Activated naive CD8-positive, alpha-beta T cell treated with anti-CD3 and anti-CD28 coated beads, Interleukin-2, amount 10 ng/mL, durations not matched to agents 7 days and 5 days (primary cell): ENCODE measurements at places on chromosomes 6 and 20.

- DNase-seq, result no peak
- peaks cover 55% of the 10 kb centered on the region for H3K27me3 ChIP-seq
- H3K4me3 ChIP-seq, result peak overlapping the region; percentile 2
- no peaks in the 10 kb centered on the region for H3K36me3 ChIP-seq
- H3K27ac ChIP-seq, result no peak overlapping the region
These were observed 448 bp upstream of the RIN2 start for GRCh38 chr20:19757487-19758132.

DNA sequence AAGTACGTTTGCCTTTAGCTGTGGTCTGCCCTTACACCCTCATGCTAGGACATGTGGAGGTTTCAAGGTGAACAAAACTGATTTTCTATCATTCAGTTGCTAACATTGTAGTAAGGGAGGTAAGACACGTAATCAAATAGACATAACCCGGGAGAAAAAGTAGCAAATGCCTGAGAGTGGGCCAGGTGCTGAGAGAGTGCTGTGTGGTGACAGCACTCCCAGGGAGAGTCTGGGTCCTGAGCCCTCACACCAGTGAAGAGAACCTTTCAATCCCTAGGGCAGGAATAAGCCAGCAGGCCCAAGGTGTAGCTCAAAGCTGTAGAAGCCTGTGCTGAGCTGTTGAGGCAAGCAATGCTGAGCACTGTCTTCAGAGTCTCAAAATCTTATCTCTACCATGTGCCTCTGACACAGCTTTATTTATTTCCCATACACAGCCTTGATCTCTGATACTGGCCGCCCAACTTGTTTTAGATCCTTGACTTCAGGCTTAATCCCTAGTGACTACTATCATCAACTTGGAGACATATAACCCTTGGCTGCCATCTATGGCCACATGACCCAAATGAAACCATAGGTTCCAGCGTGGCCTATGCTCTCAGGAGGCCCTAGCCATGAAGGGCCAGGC is 55.2 kb downstream of the TPD52L1 start:
- H3K4me1 ChIP-seq, result no peaks in the 10 kb centered on the region
- H3K27me3 ChIP-seq, result peaks cover under 1% of the 10 kb centered on the region
- no peaks in the 10 kb centered on the region for H3K36me3 ChIP-seq
- H3K27ac ChIP-seq, result no peak overlapping the region

GRCh38 chr6:52536424-52536916 is 40.4 kb downstream of the TRAM2 start:
- H3K4me1 ChIP-seq, result peaks cover 37% of the 10 kb centered on the region
- H3K36me3 ChIP-seq, result no peaks in the 10 kb centered on the region
- peaks cover 38% of the 10 kb centered on the region for H3K27me3 ChIP-seq

DNA sequence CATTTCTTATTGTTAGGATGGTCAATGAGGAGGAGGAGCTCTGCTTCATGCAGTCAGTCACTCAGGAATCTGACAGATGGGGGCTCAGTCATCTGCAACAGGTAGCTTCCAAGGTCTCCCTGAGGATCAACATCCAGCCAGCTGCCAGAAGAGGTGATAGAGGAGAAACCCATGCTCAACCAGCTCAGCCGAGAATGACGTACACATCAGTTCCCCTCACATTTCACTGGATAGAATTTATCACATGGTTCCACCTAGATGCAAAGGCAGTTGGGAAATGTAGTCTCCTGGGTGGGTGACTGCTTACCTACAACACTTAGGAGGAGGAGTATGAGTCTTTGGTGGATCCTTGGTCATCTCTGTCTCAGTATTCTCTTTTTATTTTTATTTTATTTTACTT is 144.5 kb downstream of the CEBPB start:
- peaks cover 26% of the 10 kb centered on the region for H3K27me3 ChIP-seq
- H3K36me3 ChIP-seq, result no peaks in the 10 kb centered on the region
- no peak overlapping the region for H3K27ac ChIP-seq
- peaks cover 48% of the 10 kb centered on the region for H3K4me1 ChIP-seq
- peak overlapping the region; percentile 42 for H3K4me3 ChIP-seq

DNA sequence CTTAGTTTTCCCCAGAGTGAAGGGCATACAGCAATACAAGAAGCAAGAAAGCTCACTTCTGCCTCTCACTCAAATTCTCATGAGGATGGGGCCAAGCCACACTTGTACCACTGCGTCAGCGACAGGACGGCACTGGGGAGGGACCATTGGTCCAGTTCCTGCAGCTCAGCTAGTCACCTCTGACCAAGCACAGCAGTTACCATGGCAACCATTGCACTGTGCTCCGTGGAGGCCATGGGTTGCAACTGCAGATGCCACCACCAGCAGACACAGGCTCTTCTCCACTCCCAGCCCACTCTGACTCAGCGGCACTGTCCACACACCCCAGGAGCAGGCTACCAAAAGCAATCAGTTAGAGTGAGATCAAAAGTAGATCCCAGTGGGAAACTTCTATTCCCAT is 441.1 kb upstream of the ARID1B start:
- no peaks in the 10 kb centered on the region for H3K4me1 ChIP-seq
- H3K27ac ChIP-seq, result no peak overlapping the region
- H3K4me3 ChIP-seq, result no peak overlapping the region
- no peak for DNase-seq
- peaks cover 2% of the 10 kb centered on the region for H3K36me3 ChIP-seq

- no peak for DNase-seq
- H3K4me1 ChIP-seq, result no peaks in the 10 kb centered on the region
- no peak overlapping the region for H3K4me3 ChIP-seq
- H3K27ac ChIP-seq, result no peak overlapping the region
- H3K36me3 ChIP-seq, result no peaks in the 10 kb centered on the region
- no peaks in the 10 kb centered on the region for H3K27me3 ChIP-seq
These were observed 91.2 kb downstream of the PLCB1 start for GRCh38 chr20:8223091-8223870.

- no peaks in the 10 kb centered on the region for H3K4me1 ChIP-seq
- no peak overlapping the region for H3K4me3 ChIP-seq
- no peak overlapping the region for H3K27ac ChIP-seq
- no peaks in the 10 kb centered on the region for H3K36me3 ChIP-seq
These were observed 8.7 kb upstream of the PLTP start for GRCh38 chr20:45920462-45921336.

DNA sequence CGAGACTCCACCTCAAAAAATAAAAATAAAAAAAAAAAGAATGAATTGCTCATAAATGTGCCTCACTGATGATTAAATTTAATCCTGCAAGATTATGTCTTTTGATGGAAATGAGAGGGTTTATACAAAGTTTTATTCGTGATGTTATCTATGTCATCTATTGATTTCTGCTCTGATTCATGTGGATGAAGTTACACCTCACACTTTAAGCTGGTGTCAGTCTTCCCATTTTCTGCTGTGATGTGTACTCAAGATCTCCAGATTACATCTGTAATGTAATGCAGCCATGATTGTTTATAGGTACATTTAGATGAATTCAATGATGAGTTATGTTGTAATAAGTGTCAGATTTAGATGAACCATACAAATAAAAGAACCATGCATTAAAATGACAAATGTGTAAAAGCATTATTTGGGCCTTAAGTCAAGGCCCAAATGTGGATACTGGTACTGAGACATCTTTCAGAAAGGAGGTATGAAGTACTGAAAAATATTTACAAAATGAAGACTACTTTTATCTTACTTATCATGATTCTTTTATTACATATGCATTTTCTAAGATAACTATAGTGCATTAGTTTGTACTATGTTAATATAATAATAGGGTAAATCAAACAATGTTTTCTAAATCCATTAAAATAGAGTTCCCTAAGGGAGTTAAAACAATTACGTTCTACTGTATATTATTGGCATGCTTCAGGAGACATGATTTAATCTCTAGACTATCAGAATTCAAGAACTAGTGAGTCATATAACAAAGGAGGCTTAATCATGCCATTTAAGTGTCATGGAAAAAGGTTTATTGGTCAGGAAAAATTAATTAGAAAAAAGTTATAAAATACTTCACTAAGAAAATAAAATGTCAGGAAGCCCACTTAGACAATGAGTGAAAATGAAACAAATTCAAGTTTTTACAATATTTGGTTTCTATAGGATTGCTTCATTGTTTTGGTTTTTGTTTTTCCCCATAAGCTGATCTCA is 34.5 kb downstream of the HCRTR2 start:
- no peaks in the 10 kb centered on the region for H3K4me1 ChIP-seq
- H3K4me3 ChIP-seq, result no peak overlapping the region

- H3K27ac ChIP-seq, result no peak overlapping the region
- H3K27me3 ChIP-seq, result no peaks in the 10 kb centered on the region
- no peaks in the 10 kb centered on the region for H3K36me3 ChIP-seq
These were observed 448.8 kb downstream of the RNF144B start for GRCh38 chr6:18835976-18836375.

DNA sequence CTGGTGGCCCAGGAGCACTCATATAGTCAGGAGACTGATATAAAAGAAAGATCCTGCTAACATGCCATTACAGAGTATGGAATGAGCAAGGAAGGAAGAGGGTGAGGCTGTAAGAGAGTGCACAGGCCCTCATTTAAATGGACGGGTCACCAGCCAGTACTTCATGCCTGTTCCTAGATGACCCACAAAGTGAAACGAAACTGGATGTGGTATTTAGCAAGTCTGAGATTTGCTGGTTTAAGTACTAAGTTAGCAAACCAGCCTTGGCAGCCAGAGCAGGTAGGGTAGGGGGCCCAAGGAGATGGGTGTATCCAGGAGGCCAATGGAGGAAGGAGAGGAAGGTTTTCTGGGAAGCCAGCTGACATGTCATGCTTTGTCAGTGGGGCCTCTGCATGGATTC is 15.9 kb downstream of the NT5E start:
- H3K4me1 ChIP-seq, result peaks cover 56% of the 10 kb centered on the region
- peak overlapping the region; percentile 44 for H3K27ac ChIP-seq
- H3K4me3 ChIP-seq, result peak overlapping the region; percentile 40
- no peak for DNase-seq
- H3K27me3 ChIP-seq, result no peaks in the 10 kb centered on the region

DNA sequence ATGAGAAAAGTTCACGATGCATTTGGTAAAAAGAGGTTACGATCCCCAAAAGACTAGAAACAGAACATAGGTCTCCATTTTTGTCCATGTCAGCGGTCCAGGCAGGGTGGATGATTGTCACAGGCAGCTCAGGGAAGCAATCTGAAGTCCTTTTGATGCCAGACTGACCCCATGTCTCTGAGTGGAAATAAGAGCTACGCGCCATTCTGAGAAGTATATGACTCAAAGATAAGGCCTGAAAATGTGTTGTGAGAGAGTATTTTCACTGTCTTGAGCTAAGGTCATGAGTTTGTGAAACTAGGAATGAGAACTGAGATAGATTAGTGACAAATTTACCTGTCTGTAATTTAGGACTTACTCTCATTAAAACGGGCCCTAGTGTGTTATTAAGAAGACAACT is 69.5 kb downstream of the LYRM4 start:
- peaks cover 6% of the 10 kb centered on the region for H3K4me1 ChIP-seq
- no peak overlapping the region for H3K4me3 ChIP-seq
- no peak overlapping the region for H3K27ac ChIP-seq
- no peak for DNase-seq

DNA sequence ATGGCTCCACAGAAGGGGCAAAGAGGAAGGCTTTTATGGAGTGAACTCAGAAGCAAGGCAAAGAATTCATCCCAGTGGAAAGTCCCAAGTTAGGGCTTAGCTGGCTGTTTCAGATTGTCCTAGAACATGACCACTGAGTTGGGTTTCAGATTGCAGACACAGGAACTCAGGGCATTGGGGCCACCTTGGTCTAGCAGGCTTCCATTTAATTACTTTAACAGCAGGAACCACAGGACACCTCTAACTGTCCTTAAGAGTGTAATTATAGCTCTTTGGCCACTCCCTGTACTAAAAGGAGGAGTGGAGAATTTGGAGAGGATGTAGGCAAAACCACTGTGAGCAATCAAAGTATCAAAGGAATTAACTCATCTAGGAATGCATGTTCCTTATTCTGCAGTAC is 150.6 kb upstream of the AGPAT4 start:
- no peak overlapping the region for H3K4me3 ChIP-seq
- DNase-seq, result no peak

GRCh38 chr6:8110725-8111124 is 8.4 kb upstream of the EEF1E1 start:
- no peak overlapping the region for H3K27ac ChIP-seq
- no peak for DNase-seq
- H3K27me3 ChIP-seq, result peaks cover 22% of the 10 kb centered on the region
- H3K36me3 ChIP-seq, result no peaks in the 10 kb centered on the region
- no peaks in the 10 kb centered on the region for H3K4me1 ChIP-seq
- H3K4me3 ChIP-seq, result no peak overlapping the region

- H3K4me1 ChIP-seq, result no peaks in the 10 kb centered on the region
- peaks cover 13% of the 10 kb centered on the region for H3K27me3 ChIP-seq
- DNase-seq, result no peak
- H3K36me3 ChIP-seq, result no peaks in the 10 kb centered on the region
- H3K4me3 ChIP-seq, result no peak overlapping the region
These were observed 96.8 kb downstream of the IYD start for GRCh38 chr6:150465610-150466009.

DNA sequence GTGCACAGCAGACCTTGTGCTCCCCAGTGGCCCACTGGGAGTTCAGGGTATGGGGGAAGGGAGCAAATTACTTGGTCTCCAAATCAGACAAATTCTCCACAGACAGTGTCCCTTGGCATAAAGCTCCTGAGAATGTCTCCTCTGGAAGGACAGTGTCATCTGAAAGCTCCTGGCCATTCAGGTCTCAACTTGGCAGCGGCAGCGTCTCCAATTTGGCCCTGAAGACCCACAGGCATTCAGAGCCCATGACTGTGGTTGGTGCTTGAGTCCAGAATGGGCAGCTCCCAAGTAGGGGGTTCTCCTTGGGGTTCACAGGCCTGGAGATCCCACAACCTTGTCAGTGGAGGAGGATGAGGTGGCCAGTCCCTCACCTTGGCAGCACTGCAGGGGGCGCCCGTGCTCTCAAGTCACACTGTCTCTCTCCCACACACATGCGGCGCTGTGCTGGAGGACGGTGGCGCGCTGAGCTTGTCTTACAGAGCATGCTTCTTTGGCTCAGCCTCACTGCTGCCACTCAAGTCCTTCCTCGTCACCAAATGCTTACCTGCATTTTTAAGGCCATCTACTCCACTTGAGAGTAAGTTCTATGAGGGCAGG is 20.7 kb downstream of the DYNLRB1 start:
- no peaks in the 10 kb centered on the region for H3K27me3 ChIP-seq
- no peak overlapping the region for H3K4me3 ChIP-seq
- peaks cover 5% of the 10 kb centered on the region for H3K4me1 ChIP-seq
- H3K27ac ChIP-seq, result no peak overlapping the region
- H3K36me3 ChIP-seq, result peaks cover 5% of the 10 kb centered on the region

DNA sequence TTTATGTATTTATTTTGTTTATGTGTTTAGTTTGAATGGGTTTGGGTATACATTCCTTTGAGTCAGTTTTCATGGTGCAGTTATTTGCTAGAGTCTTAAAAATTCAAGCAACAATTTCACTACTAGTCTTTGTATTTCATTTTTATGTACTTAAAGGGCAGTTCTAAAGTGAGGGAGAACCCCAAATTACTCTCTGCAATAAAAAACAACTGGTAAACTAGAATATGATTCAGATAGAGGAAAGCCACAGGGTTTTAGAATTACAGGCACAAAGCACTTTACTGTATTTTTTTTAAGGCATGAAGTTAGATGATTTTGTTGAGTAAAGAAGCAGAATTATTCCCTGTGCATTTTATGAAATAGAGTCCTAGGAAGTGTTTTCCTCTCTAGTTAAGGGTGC is 183.3 kb downstream of the ARID1B start:
- no peak overlapping the region for H3K27ac ChIP-seq
- no peak overlapping the region for H3K4me3 ChIP-seq
- no peak for DNase-seq
- H3K27me3 ChIP-seq, result no peaks in the 10 kb centered on the region

- peaks cover 17% of the 10 kb centered on the region for H3K4me1 ChIP-seq
- H3K4me3 ChIP-seq, result no peak overlapping the region
- H3K36me3 ChIP-seq, result peaks cover 12% of the 10 kb centered on the region
- peak; percentile 74 for DNase-seq
These were observed 74.0 kb downstream of the SSR1 start for GRCh38 chr6:7238900-7239589.
